DMS79 (cell line): ENCODE measurements at places on chromosomes 2 and 18.
A peak's percentile ranks its signal among the peaks of the same experiment; 100 is the strongest.

DNA sequence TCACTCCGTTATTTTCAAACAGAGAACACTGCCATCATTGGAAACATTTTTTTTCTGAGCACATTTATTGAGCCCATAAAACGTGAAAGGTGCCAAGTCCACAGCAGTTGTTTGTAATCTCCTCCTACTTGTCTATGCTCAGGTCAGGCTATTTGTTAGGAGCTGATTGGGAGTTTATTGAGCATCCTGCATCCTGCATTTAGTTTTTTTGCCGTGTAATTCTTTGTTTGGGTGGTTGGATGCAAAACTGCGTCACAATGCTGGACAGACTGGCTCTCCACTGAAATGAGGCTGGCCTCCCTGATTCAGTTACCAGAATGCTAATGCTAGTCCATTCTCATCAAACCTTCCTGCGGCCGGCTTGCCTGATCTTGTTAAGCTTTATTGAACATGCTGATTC is 71.4 kb downstream of the RAPGEF4 start:
- DNase-seq: no peak

GRCh38 chr2:8677646-8678592 is 3.9 kb upstream of the ID2 start:
- DNase-seq: peak; percentile 94

DNA sequence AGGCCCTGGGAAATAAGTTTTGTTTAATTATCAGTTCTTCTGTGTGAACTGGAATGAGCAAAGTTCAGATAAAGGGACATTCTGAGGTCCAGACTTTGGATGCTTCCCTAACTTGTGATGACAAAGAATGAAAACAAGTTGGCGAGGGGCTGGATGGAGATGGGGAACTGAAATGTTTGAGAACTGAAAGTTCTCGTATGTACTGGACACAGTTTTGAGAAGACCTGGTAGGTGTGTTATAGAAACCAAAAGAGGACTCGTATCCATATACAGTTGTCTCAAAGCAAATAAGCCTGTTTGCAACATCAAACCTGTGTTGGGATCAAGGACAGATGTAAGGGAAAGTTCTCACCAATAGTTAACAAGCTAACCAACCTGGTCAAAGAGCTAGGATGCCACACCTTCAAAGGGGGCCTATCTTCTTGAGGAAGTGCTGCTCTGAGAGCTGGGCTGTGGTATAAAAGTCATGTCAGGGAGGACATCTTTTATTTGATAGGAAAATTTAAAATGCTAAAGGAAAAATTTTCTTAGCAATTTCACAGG is at the start of gene UPP2:
TSS of gene UPP2 (plus strand) at position 493 of the 543 bp plus-strand sequence. CDS start 188 bp downstream, outside the sequence.
- no peak for DNase-seq

DNA sequence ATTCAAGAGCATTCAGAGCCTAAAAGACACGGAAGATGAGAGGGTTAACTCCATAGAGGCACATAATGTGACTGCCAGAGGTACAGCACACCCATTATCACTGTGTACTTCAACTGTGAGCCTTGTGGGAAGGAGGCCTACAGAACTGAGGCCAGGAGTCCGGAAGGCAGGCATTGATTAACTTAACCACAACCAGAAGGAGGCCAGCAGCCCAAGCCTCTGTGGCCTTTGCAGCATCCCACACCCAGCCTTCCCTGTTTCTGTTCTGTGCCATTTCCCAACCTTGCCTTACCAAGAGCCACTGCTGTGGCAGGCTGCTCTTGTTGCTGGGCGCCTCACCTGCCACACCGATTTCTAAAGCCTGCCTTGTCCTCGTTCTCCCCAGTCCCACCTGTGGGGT is 27.2 kb downstream of the SIGLEC15 start:
- DNase-seq: no peak

DNA sequence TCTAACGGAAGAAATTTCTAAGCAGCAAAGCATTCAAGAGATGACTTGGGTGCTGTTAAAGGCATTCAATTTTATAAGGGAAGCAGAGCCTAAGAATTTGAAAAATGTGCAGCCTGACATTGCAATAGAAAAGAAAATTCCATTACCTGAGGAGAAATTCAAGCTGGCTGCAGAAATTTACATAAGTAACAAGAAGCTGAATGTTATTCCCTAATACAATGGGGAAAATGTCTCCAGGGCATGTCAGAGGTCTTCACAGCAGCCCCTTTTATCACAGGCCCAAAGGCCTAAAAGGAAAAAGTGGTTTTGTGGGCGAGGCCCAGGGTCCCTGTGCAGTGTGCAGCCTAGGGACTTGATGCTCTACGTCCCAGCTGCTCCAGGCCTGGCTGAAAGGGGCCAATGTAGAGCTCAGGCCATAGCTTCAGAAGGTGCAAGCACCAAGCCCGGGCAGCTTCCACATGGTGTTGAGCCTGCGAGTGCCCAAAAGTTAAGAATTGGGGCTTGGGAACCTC is 306.7 kb downstream of the RDH14 start:
- DNase-seq: no peak

GRCh38 chr2:179805001-179805400 is 56.4 kb downstream of the ZNF385B start:
- no peak for DNase-seq

DNA sequence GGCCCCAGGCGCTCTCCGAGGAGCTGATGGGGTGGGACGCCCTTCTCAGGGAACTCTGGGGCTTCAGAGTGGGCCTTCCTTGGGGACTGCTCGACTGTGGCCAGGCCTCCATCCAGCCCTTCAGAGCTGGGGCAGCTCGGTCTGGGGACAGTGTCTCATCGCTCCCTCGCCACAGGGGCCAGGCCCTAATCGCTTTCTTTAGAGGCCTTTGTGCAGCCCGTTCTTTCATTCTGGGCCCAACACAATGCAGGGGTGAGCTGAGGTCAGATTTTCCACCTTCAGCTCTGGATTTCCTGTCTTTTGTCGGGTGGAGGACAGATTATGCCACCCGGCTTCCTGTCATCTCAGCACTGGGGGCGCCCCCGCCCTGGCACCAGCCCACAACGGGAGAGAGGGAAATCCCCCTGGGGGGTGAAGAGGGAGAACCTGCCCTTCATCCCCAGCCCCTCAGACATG is 25.2 kb downstream of the MYCN start:
- no peak for DNase-seq

- no peak for DNase-seq
These were observed 1027.2 kb upstream of the ACVR2A start for GRCh38 chr2:146817613-146818012.

- DNase-seq: no peak
These were observed 64.1 kb upstream of the ADAM23 start for GRCh38 chr2:206379266-206379665.

DNA sequence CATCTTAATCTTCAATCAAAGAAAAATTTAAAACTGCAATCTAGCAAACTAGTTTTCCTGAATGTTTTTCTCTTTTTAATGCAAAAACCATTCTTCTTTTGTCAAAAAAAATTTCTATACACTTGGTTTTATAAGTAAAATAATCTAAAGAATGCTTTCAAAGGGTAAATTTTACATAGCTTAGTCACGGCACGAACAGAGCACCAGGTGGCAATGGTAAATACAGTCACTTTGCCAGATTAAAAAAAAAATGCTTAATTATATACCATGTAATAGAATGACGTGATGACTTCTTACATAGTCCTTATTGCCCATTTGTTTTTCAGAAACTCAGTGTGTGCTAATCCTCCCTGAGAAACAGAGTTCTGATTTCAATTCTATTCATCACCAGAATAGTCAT is 10.4 kb downstream of the FEZ2 start:
- no peak for DNase-seq

DNA sequence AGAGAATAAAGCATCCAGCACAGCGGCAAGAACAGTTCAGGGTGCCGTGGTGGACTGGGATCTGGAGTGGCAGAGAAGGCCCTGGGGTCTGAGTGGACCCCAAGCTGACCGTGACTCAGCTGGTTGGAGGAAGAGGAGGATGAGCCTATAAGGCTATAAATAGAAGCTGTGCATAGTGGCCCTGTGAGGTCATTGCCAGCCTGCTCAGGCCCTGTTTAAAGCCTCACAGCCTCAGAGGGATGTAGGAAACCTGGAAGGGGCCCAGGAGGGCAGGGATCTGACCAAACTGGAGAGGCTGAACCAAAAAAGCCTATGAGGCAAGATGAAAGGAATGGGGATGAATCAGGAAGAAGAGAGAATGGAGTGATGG is 11.3 kb upstream of the DES start:
- DNase-seq: no peak

DNA sequence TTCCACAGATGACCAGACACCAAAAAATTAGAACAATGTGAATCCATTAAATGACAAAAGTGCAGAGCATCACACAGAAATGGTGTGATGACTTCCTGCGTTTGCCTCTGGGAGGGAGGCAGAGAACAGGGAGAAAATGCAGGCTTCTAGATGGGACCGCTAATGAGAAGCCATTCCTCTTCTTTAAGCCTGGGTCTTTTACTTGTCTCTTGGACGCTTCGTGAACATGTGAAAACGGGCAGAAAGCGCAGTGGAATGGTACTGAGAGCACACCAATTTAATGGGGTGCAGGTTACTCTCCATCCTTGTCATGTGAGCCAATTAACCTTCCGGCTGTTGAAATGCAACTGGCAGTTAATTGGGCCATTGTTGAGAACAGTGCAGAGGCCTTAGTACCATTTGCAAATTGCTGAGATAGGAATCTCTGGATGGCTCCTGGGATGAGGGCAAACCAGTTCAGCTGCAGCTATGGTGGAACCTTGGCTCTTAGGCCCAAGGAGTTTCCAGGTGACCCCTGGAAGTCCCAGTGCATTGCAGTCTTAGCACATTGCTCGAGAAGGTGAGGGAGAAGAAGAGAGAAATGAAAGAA is 210.4 kb upstream of the CXCR4 start:
- no peak for DNase-seq

DNA sequence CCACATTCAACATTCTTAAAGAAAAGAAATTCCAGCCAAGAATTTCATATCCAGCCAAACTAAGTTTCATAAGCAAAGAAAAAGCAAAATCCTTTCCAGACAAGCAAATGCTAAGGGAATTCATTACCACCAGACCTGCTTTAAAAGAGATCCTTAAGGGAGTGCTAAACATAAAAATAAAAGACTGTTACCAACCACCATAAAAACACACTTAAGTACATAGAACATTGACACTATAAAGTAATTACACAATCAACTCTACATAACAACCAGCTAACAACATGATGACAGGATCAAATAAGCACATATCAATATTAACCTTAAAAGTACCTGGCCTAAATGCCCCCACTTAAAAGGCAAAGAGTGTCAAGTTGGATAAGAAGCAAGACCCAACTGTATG is 153.5 kb downstream of the FTCDNL1 start:
- no peak for DNase-seq
